RPMI7951 (cell line): ENCODE measurements at places on chromosomes 1 and 21. TPM values are rescaled to one million over a fixed set of nuclear protein-coding genes. Genes with fewer than 3 reads are reported as not detected.

SPRR2F gene
- total RNA-seq, result not detected in 2 replicates

KIF2C gene
- total RNA-seq, result 127 and 130 TPM in 2 replicates

- DNase-seq, result no peak
These were observed at the start of gene CELA2B for GRCh38 chr1:15475752-15476314. CELA2B (plus strand) TSS chr1:15476104; CDS start chr1:15476126, 22 bp downstream.

- DNase-seq, result no peak
These were observed 26.3 kb upstream of the CYP4B1 start for GRCh38 chr1:46772571-46772970.

MECR gene
- total RNA-seq, result 32.7 and 34.0 TPM in 2 replicates

- DNase-seq, result peak; percentile 47
These were observed 49.1 kb upstream of the SERBP1 start for GRCh38 chr1:67479146-67479891.

DNA sequence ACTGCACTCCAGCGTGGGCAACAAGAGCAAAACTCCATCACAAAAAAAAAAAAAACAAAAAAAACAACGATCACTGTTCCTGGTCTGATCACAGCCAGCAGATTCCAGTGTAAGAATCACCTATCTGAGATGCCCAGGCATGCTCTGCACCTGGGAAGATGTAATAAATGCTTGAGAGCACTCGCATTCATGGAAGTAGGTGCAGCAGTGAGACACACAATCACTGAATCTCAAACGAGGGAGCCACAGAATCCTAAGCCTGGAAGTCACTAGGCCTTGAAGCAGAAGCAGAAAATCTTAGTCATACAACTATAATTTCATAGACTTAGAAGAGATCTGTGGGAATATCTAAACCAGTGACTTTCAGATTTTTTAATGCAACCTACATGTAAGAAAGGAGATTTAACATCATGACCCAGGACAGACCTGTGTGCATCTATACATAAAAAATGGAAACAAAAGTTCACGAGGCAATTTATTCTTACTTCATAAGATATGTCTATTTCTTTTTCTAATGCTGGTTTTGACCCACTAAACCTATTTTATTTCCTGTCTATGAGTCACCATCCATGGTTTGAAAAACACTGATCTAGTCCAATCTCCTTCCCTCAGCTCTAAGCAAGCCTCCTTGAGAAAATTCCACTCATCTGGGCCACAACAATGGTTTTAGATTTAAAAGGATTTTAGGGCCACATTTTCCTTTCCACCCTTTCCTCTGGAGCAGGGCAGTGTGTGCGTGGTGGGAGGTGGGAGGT, 30.4 kb downstream of the RIMS3 start:
- no peak for DNase-seq

GRCh38 chr1:214854126-214854875, 228.2 kb upstream of the KCNK2 start:
- DNase-seq, result no peak

GRCh38 chr1:214136324-214136919, 144.5 kb upstream of the SMYD2 start:
- peak; percentile 92 for DNase-seq

GRCh38 chr1:148309940-148310500, 157.9 kb upstream of the NBPF11 start:
- no peak for DNase-seq

GRCh38 chr1:233791721-233792120, 112.8 kb upstream of the SLC35F3 start:
- DNase-seq, result no peak

DNA sequence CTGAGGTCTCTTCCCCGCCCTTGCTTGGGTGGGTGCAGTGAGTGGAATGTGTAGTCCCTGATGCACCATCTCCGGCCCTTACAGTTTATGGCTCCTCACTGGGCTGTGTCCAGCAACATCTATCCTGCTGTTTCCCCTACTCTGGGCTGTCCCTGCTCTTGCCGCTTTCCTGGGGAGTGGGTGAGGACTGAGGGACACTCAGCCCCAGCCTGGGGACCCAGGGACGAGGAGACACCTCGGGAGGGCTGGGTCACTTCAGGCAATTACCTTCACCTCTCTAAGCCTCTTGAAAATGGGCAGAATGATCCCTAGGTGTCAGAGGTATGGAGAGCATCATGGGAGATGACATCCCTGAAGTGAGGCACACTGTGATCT, 13.6 kb upstream of the LRP8 start:
- DNase-seq, result no peak

GRCh38 chr1:219323426-219323825, 149.7 kb downstream of the LYPLAL1 start:
- no peak for DNase-seq

DNA sequence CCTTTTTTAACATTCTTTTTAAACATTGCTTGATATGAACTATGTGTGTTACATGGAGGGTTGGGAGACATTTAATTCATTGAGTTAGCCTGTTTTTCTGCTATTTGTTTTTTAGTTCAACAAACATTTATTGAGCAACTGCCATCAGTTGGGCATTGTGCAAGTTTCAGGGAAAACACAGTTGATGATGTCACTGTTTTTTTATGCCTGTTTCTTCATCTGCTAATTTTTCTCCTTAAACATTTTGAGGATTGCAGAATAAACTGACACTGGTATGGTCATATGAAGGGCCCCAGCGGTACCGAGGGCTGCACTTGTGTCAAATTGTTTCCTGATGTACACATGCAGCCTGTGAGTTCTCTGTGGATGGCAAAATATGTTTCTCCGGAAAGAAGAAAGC, 253.0 kb downstream of the FGGY start:
- DNase-seq, result no peak

KCNC4 gene
- total RNA-seq, result 0.84 and 2.0 TPM in 2 replicates

- peak; percentile 1 for DNase-seq
These were observed 57.7 kb upstream of the NUF2 start for GRCh38 chr1:163263818-163264655.

DNA sequence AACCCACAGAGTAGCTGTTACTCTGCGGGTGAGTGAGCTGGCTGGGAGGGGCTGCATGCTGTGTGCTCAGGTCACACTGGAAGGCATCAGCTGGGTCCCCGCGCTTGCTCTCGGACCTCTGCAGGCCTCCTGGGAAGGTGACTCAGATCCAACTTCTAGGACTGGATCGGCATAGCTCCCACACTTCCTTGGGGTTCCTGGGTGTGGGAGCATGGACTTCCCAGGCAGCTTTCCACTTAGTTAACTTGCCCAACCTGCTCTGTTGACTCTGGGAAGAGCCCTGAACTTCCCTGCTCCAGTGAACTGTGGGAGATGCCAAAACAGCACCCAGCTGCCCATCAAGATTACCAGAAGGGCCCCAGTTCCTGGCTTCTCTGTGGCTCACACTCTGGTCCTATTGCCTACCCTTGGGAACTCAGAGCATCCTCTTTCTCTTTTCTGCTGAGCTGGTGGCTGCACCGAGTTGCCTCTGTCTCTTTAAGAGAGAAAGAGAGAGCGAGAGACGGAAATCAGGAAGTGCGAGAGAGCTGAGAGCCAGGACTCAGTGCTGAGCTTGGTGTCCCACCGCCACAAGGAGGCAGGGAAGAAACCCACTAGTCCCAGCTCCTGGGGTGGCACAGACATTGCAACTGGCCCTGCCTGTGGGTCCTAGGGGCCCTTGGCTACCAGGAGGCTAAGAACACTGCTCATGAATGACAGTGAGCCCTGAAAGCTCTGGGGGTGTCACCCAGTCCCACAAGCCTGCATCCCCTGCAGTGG, at the start of gene IKBKE:
IKBKE (plus strand) TSS at position 544 of the 759 bp plus-strand sequence. CDS start 2,752 bp downstream, outside the sequence.
- peak; percentile 76 for DNase-seq

DNA sequence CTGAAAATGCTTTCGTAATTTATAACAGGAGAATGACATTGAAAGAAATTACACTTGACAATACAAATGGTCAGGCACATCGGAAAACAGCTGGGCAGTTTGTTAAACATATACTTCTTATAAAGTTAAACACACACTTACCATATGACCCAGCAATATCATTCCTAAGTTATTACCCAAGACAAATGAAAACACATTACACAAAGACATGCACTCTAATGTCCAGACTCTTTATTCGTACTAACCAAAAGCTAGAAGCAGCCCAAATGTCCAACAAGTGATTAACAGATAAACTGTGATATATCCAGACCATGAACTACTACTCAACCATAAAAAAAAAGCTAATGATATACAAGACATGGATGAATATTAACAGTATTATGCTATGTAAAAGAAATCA, 8.5 kb downstream of the AKT3 start:
- no peak for DNase-seq

DNA sequence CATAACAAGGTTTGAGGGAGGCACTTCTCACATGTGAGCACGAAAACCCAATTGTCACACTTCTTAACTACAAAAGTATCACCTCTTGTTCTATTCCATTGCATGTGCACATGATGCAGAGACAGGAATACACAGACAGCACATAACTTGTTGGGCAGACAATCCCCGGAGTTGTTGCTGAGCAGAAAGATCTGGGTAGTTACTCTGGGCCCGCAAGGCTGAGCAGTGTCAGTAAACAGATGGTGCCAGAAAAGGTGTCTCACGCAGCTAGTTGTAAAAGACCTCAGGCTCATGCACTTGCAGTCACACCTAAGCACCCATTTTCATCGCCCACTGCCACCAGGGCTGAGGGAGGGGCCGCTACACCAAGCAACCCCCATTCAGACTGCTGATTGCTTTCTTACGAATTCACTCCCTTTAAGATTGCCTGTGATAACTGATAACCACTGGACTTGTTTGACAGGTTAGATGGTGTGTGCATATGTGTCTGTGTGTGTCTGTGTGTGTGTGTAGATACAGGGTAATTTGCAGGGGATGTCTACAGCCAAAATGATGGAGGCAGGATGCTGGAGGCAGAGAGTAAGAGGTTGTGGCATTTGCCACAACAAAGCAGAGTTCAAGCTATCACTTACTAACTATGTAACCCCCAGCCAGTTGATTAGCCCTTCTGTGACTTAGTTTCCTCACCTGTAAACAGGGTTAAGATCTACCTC, 4.2 kb downstream of the LGR6 start:
- no peak for DNase-seq
